ENCODE measurements at places on chromosomes 1 and 21. TPM values are rescaled to one million over a fixed set of nuclear protein-coding genes. Genes with fewer than 3 reads are reported as not detected.

- DNase-seq, result no peak
- H3K27me3 ChIP-seq, result no peaks in the 10 kb centered on the region
- peaks cover 74% of the 10 kb centered on the region for H3K4me1 ChIP-seq
- H3K27ac ChIP-seq, result no peak overlapping the region
Observed at GRCh38 chr1:167635156-167635648, 5.2 kb downstream of the RCSD1 start.

DNA sequence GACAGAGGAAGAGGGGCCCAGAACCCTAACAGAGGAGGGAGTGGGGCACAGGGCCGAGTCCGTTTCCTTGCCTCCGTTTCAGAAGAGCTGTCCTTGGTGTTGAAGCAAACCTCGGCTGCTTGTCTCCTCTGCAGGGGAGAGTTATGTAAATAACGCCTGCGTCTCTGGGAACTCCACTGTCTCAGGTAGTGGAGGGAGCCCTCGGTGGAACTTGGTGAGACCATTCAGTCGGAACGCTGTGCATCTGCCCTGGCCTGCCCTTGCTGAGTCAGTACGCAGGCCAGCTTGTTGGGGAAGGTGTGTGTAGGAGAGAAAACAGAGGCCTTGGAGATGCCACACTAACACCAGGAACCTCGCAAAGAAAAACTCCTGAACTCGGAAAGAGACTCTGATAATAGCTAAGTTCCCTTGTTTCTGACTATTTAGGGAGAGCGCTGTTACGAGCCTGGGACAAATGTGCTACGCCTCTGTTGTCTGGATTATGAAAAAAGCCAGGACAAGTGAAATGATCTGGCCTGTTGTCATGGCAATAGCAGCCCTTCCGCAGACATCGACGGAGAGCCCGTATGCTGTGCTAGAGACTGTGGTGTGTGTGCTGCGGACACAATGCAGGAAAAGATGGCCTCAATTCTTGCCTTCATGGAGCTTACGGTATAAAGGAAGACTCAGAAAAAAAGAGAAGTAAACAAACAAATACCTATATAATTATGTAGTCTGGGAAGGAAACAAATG lies 94.6 kb upstream of the AKT3 start:
- H3K27ac ChIP-seq, result no peak overlapping the region
- no peak for DNase-seq
- no peak overlapping the region for H3K4me3 ChIP-seq
- H3K27me3 ChIP-seq, result peaks cover 4% of the 10 kb centered on the region

- no peak for DNase-seq
- H3K27ac ChIP-seq, result no peak overlapping the region
- peaks cover 29% of the 10 kb centered on the region for H3K27me3 ChIP-seq
- no peak overlapping the region for H3K4me3 ChIP-seq
- peaks cover 10% of the 10 kb centered on the region for H3K4me1 ChIP-seq
Observed at GRCh38 chr1:200907611-200908097, 13.0 kb downstream of the INAVA start.

GRCh38 chr1:192005976-192006375 lies 152.3 kb upstream of the RGS18 start:
- no peaks in the 10 kb centered on the region for H3K4me1 ChIP-seq
- no peak overlapping the region for H3K27ac ChIP-seq
- no peak overlapping the region for H3K4me3 ChIP-seq
- no peak for DNase-seq
- no peaks in the 10 kb centered on the region for H3K27me3 ChIP-seq

DNA sequence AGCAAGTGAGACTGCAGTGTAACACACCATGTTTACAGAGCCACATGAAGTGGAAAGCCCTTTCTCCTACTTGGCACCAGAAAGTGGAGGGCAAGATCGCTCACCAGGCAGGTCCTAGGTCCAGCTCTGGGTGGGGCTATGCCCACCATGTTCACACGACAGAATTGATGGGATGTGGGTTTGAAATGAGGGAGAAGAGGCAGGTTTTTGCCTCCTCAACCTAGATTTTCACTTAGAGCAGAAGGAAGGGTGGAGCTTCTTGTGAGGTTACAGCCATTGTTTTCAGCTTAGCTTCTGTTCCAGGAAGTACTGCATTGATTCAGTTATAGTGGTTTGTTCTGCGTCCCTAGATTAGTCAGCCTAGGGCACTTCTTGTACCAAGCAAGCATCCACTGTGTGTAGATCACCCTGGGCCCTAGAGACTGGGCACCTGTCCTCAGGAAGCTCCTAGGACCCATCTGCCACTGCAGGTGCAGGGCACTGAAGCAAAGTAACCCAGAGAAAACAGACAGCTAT lies 2.3 kb downstream of the CD53 start:
- no peaks in the 10 kb centered on the region for H3K27me3 ChIP-seq
- peak overlapping the region; percentile 99 for H3K4me3 ChIP-seq
- peaks cover 23% of the 10 kb centered on the region for H3K36me3 ChIP-seq
- peaks cover 63% of the 10 kb centered on the region for H3K4me1 ChIP-seq
- DNase-seq, result peak; percentile 60
- peak overlapping the region; percentile 98 for H3K27ac ChIP-seq

DNA sequence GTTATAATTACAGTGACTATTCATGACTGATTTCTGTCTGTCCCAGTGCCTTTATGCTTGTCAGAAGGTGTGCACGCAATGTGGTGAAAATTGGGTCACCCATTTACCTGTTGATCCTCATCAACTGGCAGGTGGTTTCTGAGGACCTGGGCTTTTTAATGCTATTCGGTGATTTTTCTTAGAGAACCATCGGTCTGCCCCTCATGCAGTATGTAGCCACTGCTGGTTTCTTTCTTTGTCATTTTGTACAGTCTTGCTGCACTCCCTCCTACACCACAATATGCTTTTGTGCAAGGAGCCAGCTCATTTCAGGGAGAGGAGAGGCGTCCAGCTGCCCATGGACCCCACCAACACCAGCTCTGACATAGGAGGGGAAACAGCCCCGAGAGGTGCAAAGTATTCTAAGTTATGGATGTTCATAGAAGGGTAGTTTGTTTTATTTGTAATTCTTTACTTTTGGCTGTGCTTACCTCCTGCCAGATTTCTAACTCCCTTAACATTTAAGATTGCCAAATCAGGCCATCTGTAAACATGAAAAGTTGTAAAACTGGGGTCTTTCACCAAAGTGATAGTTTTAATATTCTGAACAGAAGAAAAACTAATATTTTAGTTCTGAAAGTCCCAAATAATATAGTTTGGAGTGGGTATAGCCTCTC lies 325.3 kb downstream of the PTBP2 start:
- H3K4me1 ChIP-seq, result no peaks in the 10 kb centered on the region
- H3K4me3 ChIP-seq, result no peak overlapping the region
- DNase-seq, result no peak
- no peaks in the 10 kb centered on the region for H3K36me3 ChIP-seq
- H3K27me3 ChIP-seq, result no peaks in the 10 kb centered on the region

GRCh38 chr1:205330150-205330549 lies 8.6 kb upstream of the NUAK2 start:
- H3K4me1 ChIP-seq, result peaks cover 5% of the 10 kb centered on the region
- DNase-seq, result no peak
- peaks cover 38% of the 10 kb centered on the region for H3K27me3 ChIP-seq

DNA sequence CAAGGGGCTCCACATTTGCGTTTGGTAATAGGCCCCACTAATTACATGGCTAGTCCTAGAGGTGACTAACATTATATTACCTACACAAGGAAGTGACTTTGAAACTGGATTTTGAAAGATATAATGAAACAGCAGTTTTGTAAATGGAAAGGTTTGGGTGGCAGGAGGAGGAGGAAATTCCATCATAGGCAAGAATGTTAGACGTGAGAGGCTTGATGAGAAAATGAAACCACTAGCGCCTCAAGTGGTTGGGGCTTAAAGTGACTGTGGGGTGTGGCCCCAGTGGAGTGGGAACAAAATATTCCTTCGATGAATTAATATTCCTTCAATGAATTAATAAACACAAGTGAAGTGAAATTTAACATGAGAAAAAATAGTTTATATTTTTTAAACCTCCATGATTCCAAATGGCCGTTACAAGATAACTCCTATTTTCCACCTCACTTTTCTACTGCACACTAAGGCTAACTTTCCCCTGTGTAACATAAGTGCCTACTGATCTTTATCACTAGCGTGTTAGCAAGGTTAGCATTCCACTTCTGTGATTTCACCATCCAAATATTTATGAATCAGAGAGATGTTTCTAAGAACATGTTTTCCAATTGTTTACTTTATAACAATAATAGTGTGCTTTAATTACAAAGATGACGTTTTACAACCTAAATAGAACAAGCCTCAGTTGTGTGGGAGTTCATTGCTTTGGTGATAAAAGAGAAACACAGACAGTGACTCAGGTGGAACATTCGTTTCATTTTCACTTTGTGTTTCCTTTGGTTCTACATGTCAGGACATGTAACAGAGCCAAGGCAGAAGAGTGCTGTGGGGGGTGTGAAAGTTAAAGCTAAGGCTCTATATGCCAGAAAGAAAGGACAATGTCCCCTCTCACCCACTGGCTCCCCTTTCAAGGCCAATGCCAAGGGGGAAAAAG lies 12.5 kb upstream of the ATF3 start:
- H3K27me3 ChIP-seq, result peaks cover 10% of the 10 kb centered on the region
- H3K36me3 ChIP-seq, result peaks cover 3% of the 10 kb centered on the region
- H3K4me1 ChIP-seq, result peaks cover 27% of the 10 kb centered on the region

DNA sequence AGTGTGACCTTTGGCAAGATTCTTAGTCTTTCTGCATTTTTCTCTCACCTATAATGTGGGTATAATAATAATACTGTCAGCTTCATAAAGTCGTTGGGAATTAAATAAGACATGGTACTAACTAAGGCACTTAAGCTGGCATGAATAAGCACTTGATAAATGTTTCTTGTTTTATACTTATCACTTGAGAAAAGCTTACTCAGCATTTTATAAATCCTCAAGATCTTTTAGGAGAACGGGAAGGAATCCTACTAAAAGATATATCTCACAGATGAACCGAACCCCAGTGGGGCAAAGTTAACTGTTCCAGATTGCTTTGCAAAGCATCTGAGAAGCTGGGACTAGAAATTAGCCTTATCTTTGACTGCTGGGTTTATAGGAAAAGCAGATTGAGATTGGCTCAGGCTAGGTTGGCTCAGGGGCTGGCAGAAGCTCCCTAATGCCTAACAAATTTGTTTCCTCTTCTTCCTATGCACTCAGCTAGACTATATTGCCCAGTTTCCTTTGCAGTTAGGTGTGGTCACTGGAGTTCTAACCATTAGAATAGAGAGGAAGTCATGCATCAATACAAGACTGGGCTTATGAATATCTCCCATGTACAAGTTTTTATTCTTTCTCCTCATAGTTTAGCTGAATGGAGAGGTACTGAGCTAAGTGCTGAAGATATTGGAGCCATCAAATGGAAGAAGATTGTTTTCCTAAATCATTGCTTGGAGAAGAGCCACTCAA lies 110.3 kb downstream of the TBX15 start:
- no peaks in the 10 kb centered on the region for H3K27me3 ChIP-seq
- no peak for DNase-seq
- no peaks in the 10 kb centered on the region for H3K4me1 ChIP-seq
- H3K27ac ChIP-seq, result no peak overlapping the region
- no peaks in the 10 kb centered on the region for H3K36me3 ChIP-seq
- H3K4me3 ChIP-seq, result no peak overlapping the region

GRCh38 chr1:64234714-64235113 lies 31.3 kb downstream of the UBE2U start:
- H3K4me1 ChIP-seq, result no peaks in the 10 kb centered on the region
- no peaks in the 10 kb centered on the region for H3K36me3 ChIP-seq
- no peak overlapping the region for H3K27ac ChIP-seq
- peaks cover 23% of the 10 kb centered on the region for H3K27me3 ChIP-seq

GRCh38 chr1:156927215-156928042 lies 7.0 kb downstream of the LRRC71 start:
- no peaks in the 10 kb centered on the region for H3K36me3 ChIP-seq
- peak overlapping the region; percentile 55 for H3K4me3 ChIP-seq
- peaks cover 75% of the 10 kb centered on the region for H3K27me3 ChIP-seq
- no peak overlapping the region for H3K27ac ChIP-seq
- DNase-seq, result peak; percentile 62
- H3K4me1 ChIP-seq, result peaks cover 23% of the 10 kb centered on the region

GRCh38 chr1:201885531-201886075 lies 3.1 kb upstream of the SHISA4 start:
- H3K4me1 ChIP-seq, result no peaks in the 10 kb centered on the region
- no peak overlapping the region for H3K4me3 ChIP-seq
- H3K27ac ChIP-seq, result no peak overlapping the region
- H3K36me3 ChIP-seq, result peaks cover 1% of the 10 kb centered on the region

DNA sequence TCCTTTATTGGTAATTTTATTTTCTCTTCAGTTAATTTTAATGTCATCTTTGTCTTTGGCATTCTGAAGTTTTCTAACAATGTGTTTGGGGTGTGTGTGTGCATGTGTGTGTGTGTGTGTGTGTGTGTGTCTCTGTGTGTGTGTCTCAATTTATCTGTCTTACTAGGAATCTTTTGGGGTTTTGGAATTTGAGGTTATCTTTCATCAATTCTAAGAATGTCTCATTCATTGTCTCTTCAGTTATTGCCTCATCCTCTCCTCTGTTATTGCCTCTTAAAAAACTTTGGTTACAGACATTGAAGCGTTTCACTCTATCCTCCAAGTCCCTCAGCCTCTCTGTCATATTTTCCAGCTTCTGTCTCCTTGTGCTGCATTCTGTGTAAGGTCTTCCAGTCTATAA lies 18.1 kb upstream of the SAMD13 start:
- H3K36me3 ChIP-seq, result no peaks in the 10 kb centered on the region
- no peak for DNase-seq
- no peak overlapping the region for H3K4me3 ChIP-seq
- H3K27me3 ChIP-seq, result peaks cover 9% of the 10 kb centered on the region
- no peak overlapping the region for H3K27ac ChIP-seq

DNA sequence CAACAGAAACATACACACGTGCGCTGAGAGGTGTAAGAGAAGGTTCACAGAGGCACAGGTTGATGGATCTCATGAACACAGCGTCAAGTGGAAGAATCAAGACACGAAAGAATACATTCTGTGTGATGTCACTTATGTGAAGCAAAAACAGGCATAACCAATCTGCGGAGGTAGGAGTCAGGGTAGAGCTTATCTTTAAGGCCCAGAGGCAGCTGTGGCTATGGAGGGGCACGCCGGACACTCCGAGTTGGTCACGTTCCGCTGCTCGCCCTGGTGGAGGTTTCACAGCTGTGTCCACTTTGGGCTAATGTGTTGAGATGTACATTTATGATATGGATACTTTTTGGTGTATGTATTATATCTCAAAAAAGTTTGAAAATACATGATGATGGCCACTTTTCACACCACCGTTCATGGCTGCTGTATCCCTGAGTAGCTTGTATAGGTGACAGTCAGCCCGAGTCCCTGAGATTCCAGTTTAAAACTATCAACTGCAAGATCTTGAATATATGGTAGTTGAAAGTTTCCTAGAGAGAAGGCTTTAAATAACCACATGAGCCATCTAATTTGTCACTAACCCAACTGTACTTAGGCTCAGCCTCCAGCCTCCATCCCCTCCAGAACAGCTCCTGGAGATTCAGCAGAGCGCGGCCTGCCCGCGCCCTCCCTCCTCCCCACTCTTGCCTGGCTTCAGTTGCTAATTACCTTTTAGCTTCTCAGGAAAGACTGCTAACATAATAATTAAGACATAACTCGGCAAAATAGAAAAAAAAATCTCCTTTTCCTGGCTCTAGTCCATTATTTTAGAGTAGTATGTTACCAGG lies 6.7 kb upstream of the ADARB1 start:
- peaks cover 17% of the 10 kb centered on the region for H3K27me3 ChIP-seq
- no peaks in the 10 kb centered on the region for H3K36me3 ChIP-seq
- H3K4me1 ChIP-seq, result no peaks in the 10 kb centered on the region
- H3K27ac ChIP-seq, result no peak overlapping the region
- no peak overlapping the region for H3K4me3 ChIP-seq
- DNase-seq, result no peak

The KLF17 gene
- not detected for total RNA-seq

The FAM151A gene
- total RNA-seq, result not detected

The BLACAT1 gene
- 0.16 TPM for total RNA-seq

The MXRA8 gene
- 0.18 TPM for total RNA-seq

The CHIA gene
- total RNA-seq, result not detected

The MMP23B gene
- total RNA-seq, result 0.93 TPM

The VWA1 gene
- 5.5 TPM for total RNA-seq

The NPHS2 gene
- not detected for total RNA-seq

Measured in activated T-helper 1 cell treated with anti-CD3 and anti-CD28 coated beads, Interleukin-12 subunit alpha, Interleukin-12 subunit beta, Interleukin-2, Interleukin-4 antibody, amounts not matched to agents 30 ng/mL and 10 ng/mL and 1 ng/mL, durations not matched to agents 14 hours and 24 hours and 36 hours (primary cell).